ENCODE measurements at places on chromosomes 7 and 10. TPM values are rescaled to one million over a fixed set of nuclear protein-coding genes. Genes with fewer than 3 reads are reported as not detected.

CDK13 gene
- 102 TPM for total RNA-seq

SLC16A9 gene
- 1.2 TPM for total RNA-seq

SLC13A1 gene
- not detected for total RNA-seq

CPA5 gene
- not detected for total RNA-seq

C1QL3 gene
- total RNA-seq, result not detected

HECTD2 gene
- 11.5 TPM for total RNA-seq

HIPK2 gene
- total RNA-seq, result 7.9 TPM

PAX4 gene
- not detected for total RNA-seq

GFRA1 gene
- total RNA-seq, result not detected

All from uterine smooth muscle cell (primary cell).